ENCODE measurements at places on chromosomes 4 and X.
A peak's percentile ranks its signal among the peaks of the same experiment; 100 is the strongest.

DNA sequence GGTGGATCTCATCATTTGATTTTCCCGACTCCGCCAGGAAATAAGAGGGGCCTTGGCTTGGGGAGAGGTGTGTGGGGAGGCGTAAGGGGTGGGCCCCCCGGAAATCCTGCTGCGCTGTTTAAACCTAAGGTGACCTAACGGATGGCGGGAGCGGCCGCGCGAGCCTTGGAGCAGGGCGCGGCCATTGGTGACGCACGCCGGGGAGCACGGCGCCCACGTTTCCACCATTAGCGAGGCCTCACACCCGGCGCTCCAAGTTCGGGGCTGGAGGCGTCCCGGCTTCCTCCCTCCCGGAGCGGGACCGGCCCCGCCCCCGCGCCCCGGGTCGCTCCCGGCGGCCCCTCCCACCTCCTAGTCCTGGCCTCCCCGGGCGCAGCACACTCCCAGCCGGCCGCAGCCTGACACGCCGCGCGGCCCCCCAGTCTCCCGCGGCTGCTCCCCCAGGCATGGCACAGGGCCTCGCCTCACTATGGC is at the start of gene SMS:
Gene SMS (plus strand): TSS at position 354 of the 474 bp plus-strand sequence. CDS start 116 bp downstream, at position 470.
- peak; percentile 82 for DNase-seq

- no peak for DNase-seq
Observed at GRCh38 chr4:4320528-4320927, 30.5 kb downstream of the ZBTB49 start.

DNA sequence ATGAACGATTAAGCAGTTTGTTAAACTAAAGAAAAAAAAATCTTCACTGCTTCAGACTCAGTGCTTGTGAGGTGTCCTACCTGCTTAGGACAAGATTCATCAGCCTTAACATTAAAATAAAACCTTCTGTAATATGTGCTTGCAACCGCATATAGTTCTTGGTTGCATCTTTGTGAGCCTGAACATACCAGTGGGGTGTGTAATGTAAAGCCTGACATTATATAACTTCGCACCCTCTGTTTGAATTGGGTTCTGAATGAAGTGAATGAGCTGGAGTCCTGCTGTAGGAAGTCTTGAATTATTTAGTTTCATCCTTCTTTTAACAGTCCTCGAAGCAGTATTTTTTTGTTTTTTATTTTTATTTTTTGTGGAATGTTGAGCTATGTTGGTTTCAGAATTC is 3.1 kb downstream of the KDM6A start:
- no peak for DNase-seq

DNA sequence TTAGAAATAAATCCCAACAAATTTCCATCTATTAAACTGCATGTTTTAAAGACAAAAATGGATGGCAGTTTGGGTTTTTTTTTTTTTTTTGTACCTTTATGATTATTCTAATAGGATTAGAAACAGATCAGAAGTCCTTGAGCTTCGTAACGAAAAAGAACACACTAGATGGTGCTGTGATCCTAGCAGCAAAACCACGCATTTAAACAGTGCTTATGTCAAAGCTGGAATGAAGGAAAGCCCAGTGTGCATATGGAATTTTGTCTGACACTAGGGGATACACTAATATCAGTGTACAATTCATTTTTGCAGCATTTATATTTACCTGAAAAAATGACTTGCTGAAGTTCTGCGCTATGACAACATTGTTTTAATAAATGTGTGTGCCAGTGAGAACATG is 229.1 kb downstream of the VEGFC start:
- no peak for DNase-seq

DNA sequence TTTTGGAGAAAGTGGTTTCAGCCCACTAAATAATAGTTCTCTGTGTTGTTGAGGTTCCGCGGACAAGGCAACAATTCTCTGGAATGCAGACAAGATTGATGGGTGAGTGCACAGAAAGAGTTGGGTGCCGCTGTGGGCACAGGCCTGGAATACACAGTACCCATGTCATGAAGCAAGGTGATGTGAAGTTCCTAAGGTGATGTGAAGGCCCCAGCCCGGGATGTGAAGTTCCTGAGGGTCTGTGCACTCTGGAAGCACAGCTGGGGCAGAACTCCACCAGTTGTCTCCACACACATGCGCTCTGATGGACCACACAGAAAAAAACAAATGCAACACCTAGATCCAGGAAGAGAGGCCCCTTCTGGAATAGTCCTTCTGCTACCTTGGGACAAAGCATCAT is 86.6 kb upstream of the BMPR1B start:
- no peak for DNase-seq

- no peak for DNase-seq
Observed at GRCh38 chrX:106621836-106622235, 10.1 kb downstream of the RADX start.

DNA sequence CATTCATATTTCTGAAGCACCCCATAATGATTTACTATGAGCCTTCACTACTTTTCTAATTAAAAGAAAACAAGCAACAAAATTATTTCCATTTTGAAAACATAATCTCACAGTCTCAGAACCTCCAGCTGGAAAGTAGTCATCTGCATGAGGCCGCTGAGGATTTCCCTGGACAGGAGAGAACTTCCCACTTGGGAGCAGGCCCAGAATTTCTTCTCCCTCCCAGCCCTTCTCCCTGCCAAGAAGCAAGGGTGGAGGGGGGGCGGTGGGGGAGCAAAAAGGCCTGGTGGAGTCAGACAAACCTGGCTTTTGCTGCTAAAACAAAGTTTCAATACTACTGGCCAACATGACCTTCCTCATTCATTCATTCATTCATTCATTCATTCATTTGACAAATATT is 167.3 kb downstream of the PJA1 start:
- no peak for DNase-seq

- DNase-seq: no peak
Observed at GRCh38 chrX:33725535-33726210, 406.4 kb downstream of the FAM47A start.

DNA sequence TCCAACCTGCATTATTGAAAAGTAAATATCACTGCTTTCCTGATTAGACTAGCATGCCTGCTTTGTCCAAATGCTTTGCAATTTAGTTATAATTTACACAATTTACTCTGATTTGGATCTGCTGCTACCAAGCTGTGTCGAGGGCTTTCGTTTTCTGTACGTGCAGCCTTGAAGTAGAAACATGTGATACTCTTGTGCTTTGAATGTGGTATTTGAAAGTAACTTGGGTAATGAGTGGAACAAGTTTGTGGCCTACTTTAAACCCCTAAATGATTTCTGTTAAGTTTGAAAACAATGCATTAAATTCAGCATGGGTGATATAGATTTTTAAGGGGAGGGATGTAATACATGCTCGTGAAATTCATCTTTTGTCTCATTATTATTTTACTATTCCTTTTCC is 240.7 kb downstream of the IQCM start:
- no peak for DNase-seq

GRCh38 chr4:2591189-2591588 is 54.7 kb downstream of the FAM193A start:
- DNase-seq: peak; percentile 72

GRCh38 chr4:15106399-15106798 is 104.1 kb downstream of the CPEB2 start:
- no peak for DNase-seq

GRCh38 chrX:71181558-71181909 is 36.9 kb downstream of the NLGN3 start:
- peak; percentile 58 for DNase-seq

DNA sequence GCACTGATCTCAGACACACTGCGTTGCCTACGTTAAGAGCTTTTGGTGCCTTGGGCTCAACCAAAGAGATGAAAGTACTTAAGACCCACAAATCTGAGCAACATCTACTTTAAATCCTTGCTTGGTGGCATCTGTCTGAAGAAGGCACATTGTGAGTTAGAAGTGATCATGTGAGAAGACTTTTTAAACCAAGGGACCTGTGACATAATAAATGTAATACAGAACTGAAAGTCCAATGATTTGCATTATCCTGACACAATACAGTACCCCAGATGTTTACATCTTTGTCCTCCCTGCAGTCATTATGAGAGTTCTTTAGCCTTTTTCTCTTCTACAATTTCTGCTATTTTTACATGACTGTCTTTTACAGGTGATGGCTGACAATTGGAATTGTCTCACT is 96.7 kb upstream of the FTHL17 start:
- DNase-seq: no peak

DNA sequence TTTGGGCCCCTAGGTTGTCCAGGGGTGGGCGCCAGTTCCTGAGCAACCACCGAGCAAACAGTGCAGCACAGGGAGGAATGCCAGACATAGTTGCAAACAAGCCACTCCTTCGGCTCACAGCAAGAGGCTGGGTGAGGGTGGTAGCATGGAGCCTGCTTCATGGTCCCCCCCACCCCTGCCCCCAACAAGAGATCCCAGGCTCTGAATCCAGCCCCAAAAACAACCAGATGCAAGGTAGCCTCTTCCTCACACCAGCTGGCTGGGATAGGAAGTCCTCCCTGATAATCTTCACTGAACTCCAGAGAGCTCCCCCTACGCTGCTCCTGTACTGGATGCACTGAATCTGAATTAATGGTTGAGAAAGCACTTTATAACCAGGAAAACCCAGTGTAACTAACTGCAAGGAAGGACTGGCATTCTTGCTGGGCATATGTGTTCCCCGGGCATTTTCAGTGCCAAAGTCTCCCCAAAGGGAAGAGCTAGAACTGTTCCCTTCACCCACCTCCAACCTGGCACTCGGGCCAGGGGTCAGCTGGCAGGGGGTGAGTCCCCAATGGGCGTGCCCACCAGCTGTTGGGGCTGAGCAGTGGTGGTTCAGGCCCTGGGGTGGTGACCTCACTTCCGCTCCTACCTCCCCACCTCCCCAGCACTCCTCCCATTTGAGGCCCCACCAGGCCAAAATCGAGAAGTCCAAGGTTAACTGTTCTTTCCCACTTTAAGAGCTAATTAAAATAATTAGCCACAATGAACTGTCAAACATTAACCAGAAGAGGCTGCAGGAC is 1.5 kb downstream of the ELF4 start:
- DNase-seq: peak; percentile 73

DNA sequence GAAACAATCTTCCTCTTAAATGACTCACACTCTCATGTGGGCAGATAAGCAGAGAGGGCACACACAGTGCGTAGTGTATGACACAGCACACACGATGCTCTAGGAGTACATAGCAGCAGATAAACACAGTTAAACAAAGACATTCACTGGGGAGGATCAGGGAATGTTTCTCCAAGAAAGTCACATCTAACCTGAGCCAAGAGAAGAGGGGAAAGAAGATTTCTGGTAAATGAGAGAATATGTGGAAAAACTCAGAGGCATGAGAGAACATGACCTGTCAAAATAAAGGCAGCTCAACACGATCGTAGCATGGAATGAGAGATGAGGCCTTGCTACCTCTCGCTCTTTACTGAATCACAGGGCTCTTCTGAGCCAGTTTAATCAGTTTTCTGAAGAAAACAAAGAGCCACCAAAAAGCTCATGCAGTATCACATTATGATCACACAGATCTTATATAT is 251.0 kb downstream of the ANK2 start:
- no peak for DNase-seq

DNA sequence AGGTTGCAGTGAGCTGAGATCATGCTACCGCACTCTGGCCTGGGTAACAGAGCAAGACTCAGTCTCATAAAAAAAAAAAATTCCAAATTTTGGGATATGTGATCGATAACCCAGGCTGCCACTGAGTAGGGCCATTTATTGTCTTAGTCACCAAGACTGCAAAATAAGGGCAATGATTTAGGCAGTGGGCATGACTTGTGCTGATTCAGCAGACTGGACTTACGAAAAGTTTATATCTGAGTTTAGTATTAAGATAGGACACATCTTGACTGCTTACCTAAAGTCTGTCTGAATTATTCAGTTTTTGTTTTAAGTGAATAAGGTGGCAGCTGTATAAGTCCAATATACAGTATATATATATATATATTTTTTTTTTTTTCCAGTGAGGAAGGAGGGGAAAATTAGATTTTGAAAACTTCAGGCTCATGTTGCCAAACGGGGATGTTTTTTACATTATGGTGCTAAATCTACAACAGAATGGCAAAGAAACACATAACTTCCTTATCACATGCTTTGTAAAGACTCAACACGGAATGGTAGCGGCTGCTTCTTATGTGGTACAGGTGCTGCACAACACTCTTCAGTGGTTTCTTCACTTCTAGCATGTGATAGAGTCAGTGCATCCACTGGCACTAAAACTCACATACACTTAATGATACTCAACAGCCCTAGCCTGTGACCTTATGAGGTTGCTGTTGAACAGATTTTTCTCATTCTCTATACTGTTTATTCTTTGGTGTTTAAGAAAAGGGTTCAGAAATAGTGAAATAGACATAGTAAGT is 6.5 kb downstream of the TEX13D start:
- no peak for DNase-seq

DNA sequence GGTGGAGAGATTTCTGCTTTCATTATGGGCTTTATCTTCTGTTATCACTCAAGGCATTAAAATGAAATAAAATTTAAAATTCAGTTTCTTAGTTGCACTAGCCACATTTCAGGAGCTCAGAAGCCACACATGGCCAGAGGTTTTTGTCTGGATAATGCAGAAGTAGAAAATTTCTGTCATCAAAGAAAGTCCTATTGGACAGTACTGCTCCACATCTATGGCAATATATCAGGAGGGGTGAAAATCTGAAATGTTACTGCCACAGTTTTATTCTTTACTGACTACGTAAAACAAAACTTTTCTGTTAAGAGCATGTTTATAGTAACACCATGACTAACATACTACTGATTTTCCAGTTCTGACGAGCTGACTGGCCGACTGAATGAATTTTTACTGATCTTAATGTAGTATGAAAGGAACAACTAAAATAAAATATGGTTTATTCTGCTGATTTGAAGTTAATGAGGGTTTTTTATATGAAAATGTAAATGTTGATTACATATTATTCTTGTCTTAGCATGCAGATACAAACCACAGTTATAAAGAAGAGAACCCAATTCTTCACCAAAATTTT is 264.0 kb upstream of the HAND2 start:
- no peak for DNase-seq

- no peak for DNase-seq
Observed at GRCh38 chr4:147733716-147734344, 1.9 kb downstream of the ARHGAP10 start.

GRCh38 chr4:3021627-3022026 is 52.7 kb downstream of the HTT-AS start:
- no peak for DNase-seq

DNA sequence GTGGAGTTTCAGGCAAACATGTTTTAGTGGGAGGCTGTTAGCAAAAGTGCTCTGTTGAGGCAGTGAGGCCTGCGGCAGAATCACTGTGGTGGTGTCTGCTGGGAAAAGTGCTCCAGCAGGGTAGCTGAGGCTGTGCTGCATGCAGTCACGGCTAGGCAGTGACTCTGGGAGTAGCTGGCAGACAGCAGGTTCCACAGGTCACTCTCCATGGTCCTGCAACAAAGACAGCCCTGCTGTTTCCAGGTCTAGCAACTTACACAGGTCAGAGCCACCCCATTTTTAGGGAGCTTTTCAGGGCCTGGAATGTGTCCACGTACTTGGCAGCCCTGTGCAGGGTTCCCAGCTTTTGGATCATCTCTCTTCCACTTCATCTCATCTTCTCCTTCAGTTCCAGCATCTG is 184.3 kb downstream of the NAA11 start:
- peak; percentile 39 for DNase-seq

Data from hematopoietic multipotent progenitor cell treated with erythropoietin and hydrocortisone succinate and interleukin-3 and kit ligand, for 6 days (in vitro differentiated cells).